Activated naive CD4-positive, alpha-beta T cell treated with anti-CD3 and anti-CD28 coated beads, Interleukin-2, amount 50 U/mL, for 72 hours (primary cell): ENCODE measurements at places on chromosomes 6 and 20.

DNA sequence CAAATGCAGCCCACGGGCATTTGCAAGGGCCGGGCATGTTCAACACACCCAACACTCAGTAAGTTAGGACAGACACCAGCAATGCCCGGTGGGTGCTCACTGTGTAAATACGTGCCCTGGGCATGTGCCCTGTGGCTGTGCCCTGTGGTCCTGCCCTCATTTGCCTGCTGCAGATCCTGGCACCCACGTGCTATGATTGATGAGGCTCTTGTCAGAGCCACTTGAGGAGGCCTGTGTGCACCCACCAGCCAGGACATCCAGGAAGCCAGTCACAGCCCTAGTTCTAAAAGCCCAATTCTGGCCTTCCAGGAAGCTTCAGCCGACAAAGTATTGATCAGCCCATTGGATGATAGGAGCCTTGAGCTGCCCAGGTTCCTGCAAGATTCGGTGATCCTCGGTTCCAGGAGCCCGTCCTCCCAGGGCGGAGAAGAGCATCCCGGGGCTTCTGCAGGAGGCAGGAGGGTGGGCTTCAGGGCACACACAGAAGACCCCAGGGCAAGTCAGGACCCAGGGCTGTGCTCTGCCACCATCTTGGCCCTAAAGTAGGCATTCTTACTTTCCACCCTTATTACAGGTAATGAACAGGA lies 223.9 kb downstream of the PREX1 start:
- no peak for DNase-seq

DNA sequence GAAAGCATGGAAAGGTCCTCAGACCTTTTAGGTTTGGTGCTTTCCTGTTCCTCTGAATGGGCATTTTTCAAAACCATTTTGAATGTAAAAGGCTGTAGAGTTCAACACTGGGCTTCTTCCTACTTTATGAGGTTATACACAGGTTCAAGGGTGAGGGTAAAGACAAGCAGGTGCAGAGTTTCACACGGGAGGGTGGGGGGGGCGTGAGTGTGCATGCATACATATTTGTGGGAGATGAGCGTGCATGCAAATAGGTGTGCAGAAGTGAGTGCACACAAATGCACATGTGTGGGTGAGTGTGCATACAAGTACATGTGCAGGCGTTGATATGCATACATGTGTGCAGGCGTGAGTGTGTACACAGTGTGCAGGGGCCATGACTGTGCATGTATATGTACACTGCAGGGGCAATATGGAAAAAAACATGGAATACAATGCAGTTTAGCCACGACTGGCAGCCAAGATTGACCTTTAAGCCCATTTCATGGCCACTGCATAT lies 183.1 kb downstream of the GMPR start:
- DNase-seq, result no peak

DNA sequence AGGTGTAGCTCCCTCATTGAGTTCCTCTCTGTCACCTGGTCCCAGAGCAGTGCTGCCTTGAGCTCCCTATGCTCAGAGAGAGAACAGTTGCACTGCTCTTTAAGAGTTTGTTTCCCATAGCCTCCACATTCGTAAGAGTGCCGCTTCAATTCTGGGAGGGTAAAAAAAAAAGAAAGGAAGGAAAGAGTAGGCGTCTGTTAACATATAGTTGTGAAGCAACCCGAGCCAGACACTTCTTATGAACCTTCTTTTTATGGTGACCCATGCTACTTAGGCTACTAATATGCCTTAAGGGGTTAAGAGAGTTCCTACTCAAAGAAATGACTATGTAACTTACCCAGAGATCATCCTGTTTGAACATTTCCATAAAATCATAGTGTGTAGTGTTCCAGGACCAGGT lies 4.3 kb upstream of the ARG1 start:
- DNase-seq, result no peak

DNA sequence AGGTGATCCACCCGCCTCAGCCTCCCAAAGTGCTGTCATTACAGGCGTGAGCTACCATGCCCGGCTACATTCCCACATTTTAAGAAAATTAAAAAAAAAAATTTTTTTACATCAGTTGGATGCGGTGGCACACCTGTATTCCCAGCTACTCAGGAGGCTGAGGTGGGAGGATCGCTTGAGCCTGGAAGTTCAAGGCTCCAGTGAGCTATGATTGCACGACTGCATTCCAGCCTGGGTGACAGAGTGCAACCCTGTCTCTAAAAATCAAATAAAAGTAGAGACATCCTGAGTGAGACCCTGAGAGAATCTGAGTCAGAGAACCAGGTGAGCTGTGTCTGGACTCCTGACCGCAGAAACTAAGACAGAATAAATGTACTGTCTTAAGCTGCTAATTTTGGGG lies 38.8 kb downstream of the PIM1 start:
- no peak for DNase-seq

DNA sequence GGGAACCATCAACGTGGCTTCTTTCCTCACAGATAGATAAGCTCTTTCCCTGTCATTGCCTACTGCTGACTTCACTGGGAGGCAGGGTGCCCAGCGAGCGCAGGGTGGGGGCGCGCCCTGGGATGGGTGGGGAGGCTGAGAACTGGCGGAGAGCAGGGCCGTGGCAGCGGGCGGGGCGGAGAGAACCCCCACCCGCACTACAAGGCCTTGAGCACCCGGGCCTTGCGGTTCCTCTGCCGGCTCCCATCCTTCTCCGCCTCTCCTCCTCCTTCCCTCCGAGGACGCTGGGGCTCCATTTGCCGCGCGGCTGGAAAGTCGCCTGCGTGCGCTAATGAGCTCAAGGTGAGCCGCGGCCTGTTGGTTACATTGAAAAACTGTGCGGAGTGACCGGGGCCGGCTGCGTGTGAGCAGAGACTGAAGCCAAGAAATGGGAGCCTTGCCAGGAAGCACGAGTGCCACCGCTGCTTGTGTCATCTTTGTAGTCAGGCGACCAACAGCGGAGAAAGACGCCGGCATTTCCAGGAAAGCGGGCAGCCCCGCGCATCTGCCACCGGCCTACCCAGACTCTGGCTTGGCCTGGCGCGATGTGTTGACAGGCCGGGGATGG lies 963.5 kb upstream of the SLC35B3 start:
- no peak for DNase-seq

GRCh38 chr6:36430351-36430750 lies 12.3 kb downstream of the PXT1 start:
- no peak for DNase-seq

DNA sequence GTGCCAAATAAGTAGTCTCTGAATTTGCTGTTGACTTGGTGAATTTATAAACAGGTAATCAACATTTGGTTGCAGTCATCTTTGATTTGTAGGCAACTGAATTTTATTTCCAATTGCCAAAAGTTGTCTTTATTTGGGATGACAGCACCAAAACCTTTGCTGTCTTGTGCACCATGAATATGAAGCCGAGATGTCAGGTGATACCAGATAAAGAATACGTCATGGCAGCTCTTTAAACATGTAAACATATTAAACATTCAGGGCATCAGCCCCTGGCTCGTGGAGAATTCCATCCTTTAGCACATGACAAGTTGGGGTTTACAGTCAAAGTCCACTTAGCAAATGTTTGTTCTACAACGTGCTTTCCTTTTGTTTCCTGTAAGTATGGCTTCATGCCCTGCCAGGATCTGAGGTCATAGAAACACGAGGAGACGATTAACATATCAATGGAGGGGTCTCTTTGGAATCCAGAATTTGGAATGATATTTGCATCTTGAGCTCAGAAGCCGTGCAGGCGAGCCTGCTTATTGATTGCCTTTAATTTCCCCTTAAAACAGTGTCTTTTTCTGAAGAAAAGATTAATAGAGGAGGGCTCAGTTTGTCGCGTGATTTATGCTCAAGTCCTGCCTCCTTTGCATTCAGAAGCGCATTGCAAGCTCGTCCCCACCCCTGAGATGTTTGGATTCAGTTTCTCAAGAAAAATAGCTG lies 170.2 kb upstream of the ZNF217 start:
- no peak for DNase-seq

GRCh38 chr6:72348926-72349325 lies 272.9 kb upstream of the KCNQ5 start:
- DNase-seq, result no peak

DNA sequence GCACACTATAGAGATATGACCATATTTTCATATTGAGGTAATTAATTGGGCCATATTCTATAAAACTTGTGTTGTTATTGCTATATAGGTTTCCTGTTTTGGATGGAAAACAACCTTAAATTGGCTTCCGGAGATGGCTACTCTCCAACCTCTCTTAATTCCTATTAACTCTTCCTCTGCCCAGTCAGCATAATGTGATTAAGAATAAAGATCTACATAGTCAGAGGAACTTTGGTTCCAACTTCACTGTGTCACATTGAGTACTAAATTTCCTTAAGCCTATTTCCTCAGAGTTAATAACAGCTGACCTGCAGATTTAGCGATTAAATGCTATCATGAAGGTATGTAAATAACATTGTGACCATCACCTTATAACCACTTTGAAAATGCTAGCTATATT lies 67.7 kb downstream of the PTPRK start:
- no peak for DNase-seq

DNA sequence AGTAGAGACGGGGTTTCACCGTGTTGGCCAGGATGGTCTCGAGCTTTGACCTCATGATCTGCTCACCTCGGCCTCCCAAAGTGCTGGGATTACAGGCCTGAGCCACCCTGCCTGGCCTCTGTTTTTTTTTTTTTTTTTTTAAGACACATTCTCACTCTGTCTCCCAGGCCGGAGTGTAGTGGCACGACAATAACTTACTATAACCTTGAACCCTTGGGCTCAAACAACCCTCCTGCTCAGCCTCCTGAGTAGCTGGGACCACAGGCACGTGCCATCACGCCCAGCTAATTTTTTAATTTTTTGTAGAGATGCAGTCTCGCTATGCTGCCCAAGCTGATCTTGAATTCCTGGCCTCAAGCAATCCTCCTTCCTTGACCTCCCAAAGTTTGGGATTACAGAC lies 26.6 kb downstream of the CPXM1 start:
- no peak for DNase-seq

DNA sequence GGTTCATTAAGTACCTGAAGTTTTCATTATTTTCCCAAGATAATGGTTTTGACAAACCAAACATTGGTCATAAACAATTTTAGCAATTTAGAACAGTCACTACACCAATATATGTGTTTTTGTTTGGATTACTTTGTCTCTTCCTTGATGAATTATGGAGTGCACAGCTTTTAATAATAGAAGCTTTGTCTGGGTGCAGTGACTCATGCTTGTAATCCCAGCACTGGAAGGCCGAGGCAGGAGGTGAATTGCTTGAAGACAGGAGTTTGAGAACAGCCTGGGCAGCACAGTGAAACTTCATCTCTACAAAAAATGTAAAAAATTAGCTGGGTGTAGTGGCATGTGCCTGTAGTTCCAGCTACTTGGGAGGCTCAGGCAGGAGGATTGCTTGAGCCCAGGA lies 89.4 kb upstream of the ANKEF1 start:
- no peak for DNase-seq

- DNase-seq, result no peak
These were observed 1.0 kb upstream of the APMAP start for GRCh38 chr20:24993337-24994185.

GRCh38 chr6:151869345-151869744 lies 61.9 kb downstream of the ESR1 start:
- no peak for DNase-seq

GRCh38 chr20:10376270-10377075 lies 57.5 kb downstream of the MKKS start:
- DNase-seq, result no peak

DNA sequence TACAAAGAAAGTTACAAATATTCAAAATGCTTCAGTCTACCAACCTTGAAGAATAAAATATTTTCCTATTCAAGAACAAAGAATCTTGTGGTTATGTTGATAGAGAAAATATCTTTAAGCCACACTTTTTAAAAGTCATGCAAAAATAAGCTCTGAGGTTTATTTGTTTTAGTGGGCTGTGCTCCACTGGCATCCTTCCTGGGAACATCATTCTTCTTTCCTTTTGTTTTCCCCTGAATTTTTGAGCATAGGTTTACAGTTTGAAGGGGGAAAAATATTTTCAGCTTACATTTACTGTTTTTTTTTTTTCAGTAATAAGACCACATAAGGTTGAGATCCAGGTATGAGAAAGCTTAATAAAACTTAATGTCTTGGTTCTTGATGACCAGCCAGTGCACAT lies 72.0 kb upstream of the BACH2 start:
- no peak for DNase-seq

DNA sequence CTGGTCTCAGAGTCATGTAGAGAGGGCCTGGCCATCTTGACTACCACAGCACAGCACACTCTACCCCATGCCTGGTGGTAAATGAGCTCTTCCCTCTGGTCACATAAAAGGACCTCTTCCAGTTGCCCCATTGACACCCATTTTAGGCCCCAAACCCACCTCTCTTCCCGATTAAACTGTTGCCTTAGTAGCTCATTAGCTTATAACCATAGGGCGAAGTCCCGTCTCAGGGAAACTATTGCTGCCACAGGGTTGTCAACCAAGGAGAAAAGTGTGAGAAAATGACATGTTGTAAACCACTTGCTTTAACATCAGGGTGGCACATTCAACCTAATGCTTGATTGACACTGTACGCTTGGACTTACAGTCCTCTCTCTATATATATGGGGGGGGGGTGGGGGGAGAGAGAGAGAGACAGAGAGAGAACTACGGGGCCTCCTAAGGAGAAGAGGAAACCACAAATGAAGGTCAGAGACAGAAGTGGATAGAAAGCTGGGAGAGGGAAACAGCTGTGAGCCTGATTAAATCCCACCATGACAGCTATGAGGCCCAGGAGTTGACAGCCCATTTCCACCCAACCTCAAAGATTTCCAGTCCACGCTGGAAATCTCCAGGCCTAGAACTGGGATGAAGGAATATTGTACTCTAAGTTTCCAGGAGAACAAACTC lies 14.9 kb upstream of the BTN1A1 start:
- no peak for DNase-seq

DNA sequence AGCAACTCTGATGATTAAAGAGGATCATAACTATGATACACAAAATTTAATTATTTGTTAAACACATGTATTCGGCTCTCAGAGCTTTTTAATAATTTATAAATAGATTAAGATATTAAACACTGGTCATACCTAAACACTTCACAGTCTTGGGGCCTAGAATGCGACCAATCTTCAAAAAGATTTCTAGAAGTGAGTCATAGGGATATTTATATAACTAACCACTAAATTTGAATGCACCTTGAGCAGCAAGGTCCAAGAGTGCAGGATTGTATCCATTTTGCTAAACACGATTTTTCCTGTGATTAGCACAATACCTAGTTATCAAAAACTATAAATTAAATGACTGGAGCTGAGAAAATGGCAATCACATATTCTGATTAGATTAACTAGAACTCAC lies 709.3 kb downstream of the EPHA7 start:
- no peak for DNase-seq

DNA sequence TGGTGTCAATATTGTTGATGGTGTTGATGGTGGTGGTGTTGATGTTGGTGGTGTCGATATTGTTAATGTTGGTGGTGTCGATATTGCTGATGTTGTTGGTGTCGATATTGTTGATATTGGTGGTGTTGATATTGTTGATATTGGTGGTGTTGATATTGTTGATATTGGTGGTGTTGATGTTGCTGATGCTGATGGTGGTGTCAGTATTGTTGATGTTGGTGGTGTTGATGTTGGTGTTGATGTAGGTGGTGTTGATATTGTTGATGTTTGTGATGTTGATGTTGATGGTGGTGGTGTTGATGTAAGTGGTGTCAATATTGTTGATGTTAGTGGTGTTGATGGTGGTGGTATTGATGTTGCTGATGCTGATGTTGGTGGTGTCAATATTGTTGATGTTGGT lies 240.0 kb downstream of the CDH4 start:
- no peak for DNase-seq

- no peak for DNase-seq
These were observed 226.4 kb downstream of the FNDC1 start for GRCh38 chr6:159395609-159396008.
